ENCODE measurements at places on chromosomes 3 and 15.

DNA sequence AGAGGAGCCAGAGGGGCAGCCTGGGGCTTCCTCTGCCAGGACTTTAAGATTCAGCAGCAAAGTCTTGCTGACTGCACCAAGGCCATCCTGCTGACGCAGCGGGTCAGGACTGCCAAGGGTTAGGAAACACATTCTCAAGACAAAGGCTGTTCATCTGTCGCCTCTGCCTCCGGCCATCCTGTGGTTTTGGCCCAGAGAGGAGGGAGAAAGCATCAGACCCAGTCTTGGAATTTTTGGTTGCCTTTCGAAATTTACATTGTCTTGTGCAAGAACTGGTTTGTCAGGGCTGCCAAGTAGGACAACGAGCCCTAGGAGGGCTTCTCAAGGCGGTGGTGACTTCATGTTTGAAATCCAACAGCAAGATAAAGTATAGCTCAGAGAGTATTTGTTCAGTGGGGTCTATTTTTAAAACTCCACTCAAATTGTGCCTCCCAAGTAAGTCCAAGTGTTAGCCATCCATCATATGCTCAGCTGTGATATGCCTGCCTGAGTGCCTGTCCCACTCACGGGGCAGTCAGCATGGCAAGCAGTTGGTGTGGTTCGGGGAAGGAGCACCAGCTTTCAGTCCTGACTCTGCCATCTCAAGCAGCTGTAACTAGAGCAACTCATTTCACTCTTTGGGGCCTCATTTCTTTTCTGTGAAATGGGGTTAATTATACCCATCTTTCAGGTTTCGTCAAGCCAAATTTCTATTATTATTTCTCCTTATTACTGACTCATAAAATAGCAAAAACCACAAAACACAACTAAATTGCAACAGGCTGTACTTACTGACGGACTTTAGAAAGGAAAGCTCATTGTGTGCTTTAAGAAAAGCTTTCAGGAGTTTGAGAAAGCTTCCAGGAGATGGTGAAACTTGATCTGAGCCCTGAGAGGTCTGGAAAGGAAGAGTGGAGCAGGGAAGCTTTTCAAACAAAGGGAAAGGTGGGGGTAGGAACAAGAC, 42.4 kb upstream of the RHO start:
- no peak for DNase-seq

DNA sequence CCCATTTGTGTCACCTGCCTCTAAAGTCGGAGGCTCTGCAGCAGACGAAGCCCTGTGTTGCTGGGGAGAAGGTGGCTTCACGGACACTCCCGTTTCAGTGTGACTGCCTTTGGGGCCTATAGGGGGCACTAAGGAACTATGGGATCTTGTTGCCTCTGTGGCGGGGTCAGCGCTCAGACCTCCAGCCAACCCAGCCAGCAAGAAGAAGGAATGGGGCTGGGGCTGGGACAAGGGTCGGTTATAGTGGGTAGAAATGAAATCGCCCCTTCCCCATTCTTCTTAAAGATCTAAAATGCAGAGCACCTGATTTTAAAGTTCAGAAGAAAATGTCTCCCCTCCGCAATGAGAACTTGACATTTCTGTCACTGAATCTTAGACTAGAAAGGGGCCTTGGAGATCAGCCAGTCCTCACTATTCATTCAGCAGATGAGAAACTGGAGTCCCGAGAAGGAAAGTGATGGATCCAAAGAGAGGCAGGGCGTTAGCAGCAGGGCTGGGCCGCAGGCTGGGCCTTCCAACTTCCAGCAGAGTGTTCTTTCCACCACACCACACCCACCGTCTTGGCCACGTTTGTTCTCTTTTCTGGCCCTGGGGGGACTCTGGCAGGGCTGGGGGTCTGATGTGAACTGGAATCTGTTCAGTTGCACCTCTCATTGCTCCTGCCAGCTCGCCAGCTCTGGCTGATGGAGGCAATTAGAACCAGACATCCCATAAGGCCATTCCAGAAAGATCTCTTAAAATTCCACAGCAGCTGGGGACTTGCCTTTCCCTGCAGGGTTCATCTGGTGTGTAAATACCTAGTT, 195.4 kb downstream of the OPA1 start:
- peak; percentile 40 for DNase-seq

- no peak for DNase-seq
Measured at GRCh38 chr3:11522953-11523571, 120.7 kb downstream of the VGLL4 start.

DNA sequence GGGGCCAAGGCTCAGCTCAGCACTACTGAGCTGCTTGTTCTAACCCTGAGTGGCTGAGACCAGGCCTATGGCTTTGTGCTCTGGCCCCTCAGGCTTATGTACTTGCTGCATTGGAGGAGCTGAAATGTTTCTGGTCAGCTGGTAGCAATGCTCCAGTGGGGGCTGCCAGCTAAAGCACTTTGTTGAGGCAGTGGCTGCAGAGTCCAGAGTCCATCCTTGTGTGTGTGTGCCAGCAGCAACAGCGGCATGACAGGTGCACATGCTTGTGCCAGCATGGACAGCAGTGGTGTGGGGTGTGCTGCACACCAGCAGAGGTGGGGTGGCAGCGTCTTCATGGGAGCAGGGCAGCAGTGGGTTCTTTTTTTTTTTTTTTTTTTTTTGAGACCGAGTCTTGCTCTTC, 169.1 kb downstream of the VPS8 start:
- no peak for DNase-seq

DNA sequence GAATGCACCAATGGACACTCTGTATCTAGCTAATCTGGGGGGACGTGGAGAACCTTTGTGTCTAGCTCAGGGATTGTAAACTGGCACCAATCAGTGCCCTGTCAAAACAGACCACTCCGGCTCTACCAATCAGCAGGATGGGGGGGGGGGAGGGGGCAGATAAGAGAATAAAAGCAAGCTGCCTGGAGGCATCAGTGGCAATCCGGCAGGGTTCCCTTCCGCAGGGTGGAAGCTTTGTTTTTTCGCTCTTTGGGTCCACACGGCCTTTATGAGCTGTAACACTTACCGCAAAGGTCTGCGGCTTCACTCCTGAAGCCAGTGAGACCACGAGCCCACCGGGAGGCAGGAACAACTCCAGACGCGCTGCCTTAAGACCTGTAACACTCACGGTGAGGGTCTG, 827.1 kb downstream of the PLOD2 start:
- no peak for DNase-seq

DNA sequence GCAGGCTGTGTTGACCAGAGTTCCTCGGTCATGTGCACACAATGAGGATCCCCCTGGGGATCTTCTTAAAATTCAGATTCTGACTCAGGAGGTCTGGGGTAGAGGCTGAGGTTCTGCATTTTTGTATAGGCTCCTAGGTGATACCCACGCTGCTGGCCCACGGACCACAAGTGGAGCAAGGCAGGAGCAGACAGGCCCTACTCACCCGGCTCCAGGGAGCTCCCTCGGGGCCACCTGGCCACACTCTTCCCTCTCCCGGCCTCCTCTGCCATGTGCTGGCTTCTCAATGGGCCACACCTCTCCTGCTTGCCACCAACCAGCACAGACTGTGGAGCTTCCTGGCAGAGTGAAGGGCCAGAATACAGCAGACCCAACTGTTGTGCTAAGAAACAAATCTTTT, 23.9 kb downstream of the GP9 start:
- no peak for DNase-seq

DNA sequence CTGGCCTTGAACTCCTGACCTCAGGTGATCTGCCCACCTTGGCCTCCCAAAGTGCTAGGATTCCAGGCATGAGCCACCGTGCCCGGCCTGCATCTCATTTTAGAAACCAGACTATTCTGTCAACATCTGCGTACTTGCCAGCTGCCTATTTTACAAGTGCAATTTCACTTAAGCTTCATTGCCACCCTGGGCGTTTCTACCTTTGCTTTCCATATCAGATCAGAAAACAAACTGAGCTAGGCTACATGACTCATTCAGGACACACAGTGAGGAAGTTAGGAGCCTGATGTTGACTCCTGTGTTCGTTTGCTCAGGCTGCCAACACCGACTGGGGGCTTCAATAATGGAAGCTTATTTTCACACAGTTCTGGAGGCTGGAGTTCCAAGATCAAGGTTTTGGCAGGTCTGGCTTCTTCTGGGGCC, 42.3 kb upstream of the KLHL25 start:
- DNase-seq: no peak

- DNase-seq: no peak
Measured at GRCh38 chr3:197752107-197752506, 2.4 kb downstream of the FYTTD1 start.

DNA sequence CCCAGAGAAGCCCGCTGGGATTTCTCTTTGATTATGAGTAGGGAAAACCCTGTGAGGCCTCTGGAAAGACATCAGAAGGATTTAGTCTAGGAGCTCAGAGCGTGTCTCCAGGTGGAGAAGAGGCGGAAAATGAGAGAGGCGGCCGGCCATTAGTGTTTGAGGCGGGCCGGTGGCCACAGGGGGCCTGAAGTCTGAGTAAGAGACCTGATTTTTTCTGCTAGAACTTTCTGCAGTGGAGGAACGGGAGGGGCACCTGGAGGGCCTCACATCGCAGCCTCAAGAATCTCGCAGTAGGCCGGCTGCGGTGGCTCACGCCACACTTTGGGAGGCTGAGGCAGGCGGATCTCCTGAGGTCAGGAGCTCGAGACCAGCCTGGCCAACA, 28.5 kb downstream of the KLHDC8B start:
- no peak for DNase-seq

DNA sequence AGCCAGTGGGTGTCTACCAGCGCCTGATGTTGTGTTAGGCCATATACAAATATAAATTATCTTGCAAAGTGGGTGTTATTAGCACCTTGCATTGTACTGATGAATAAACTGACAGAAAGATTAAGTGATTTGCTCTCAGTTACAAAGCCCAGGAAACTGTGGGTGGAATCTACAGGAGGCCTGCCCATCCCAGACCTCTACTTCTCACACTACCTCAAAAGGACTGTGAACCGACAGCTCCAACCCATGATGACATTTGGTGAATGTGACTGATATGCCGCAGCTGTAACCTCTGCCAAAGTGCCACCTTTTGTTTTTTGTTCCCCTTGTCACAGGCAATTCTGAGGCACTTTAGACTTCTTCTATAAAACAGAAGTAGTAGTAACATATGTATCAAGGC, 43.7 kb upstream of the KCNMB2 start:
- no peak for DNase-seq

DNA sequence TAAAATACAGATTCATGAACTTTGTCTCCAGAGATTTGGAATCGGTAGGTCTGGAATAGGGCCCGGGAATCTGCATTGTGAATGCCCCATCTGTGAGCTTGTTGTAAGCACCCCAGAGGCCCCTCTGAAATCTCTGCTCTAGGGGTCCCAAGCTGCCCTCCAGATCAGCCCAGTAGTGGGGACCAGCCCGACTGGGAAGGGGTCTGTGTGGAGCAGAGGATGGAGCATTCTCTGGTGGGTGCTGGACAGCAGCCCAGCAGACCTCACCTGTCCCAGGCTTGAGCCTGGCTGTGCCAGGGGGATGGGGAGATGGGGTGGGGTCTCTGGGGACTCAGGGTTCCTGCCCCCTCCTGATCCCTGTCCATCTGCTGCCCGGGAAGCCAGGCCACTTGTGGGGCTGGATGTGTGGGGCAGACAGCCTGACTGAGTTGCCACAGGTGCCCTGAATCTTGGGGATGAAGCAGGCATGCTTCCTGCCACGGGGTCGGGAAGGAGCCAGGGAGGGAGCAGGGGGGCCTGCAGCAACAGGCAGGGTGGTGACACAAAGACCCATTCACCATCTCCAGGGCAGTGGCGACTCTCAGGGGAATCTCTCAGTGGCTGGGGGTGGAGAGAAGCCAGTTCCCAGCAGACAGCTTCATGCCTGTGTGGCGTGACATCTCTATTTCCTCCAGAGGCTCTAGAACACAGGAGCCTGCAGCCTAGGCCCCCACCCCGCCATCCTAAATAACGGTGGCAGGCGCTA, 99.3 kb downstream of the WNT7A start:
- no peak for DNase-seq

DNA sequence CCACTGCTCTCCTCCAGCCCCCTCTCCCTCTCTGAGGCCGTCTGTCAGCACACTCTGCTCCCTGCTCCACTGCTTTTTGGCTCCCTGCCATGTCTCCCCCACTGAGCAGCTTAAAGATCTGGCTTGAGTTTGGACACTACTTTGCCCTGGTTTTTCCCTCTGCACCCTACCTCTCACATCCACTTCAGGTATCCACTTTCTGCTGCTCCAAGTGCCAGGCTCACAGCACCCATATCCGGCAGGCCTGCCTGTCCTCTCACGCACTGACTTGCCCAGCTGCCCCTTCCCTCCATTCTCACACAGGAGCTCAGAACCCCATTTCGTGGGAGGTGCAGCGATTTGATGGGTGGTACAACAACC, 3.7 kb downstream of the DUOX1 start:
- no peak for DNase-seq

- no peak for DNase-seq
Measured at GRCh38 chr15:30962659-30963058, 28.8 kb downstream of the MTMR10 start.

- no peak for DNase-seq
Measured at GRCh38 chr15:57133127-57133968, 214.9 kb downstream of the TCF12 start.

DNA sequence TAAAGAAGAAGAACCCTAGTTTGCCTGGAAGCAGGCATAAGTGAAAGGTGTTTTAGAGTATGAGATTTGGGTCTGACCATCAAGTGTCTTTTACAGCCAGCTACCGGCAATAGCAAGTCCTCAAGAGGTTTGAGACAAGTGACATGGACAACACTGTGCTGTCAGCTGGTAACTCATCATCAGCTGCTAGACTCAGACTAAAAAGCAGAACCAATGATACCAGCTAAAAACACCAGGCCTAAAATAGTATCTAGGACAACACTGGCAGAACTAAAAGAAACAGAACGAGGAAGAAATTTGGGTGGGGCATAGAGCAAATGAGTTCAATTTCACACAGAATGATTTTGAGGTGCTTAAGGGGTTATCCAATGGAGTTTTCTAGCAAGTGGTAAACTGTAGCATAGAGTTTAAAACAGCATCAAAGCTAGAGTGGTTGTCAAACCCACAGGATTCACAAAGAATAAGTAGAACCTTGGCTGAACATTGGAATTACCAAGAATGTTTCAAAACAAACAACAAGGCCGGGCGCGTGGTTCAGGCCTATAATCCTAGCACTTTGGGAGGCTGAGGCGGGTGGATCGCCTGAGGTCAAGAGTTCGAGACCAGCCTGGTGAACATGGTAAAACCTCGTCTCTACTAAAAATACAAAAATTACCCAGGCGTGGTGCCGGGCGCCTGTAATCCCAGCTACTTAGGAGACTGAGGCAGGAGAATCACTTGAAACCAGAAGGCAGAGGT, 3.9 kb downstream of the CIAO2A start:
- peak; percentile 58 for DNase-seq

DNA sequence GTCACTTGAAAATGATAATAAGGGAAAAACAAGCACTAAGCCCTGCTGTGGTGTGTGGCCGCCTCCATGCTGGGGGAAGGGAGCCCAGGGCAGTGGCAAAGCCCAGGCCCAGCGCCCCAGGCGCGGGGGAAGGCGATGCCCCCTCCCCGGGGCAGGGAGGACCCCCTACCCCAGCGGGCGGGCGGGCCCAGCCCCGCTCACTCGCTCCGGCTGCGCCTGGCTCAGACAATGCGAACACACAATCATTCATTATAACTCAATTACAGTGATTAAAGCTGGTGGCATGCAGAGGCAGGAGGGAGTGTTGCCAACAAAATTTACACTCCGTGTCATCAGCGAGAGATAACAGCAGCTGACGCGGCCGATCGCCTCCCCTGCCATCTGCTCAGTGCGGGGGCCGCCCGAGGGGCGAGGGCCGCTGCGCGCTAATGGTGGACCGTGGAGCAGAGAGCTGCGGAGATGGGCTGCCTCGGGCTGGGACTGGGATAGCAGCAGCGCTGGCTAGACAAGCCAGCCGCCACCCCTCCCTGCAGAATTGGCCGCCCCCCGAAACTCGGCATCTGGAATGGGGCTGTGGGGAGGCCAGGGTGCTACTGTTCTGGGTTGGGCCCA, 64.1 kb downstream of the TLE3 start:
- DNase-seq: no peak

- DNase-seq: no peak
Measured at GRCh38 chr15:100588638-100589242, 13.2 kb downstream of the LINS1 start.
